Muscle of leg (tissue), 16 donors: ENCODE measurements at places on chromosomes 1 and 21. TPM values are rescaled to one million over a fixed set of nuclear protein-coding genes. Genes with fewer than 3 reads are reported as not detected.

The KIF14 gene
- 3.1 TPM for total RNA-seq

GRCh38 chr1:198880818-198881597 lies 242.2 kb downstream of the PTPRC start:
- no peak for DNase-seq

The C1orf167 gene
- 20.6 TPM for total RNA-seq

- DNase-seq, result no peak
Observed at GRCh38 chr1:98143403-98143802, 222.6 kb upstream of the DPYD start.

The LRRC53 gene
- not detected for total RNA-seq
